Right ventricle myocardium superior (tissue), 1 donor: ENCODE measurements at places on chromosomes 4 and X. TPM values are rescaled to one million over a fixed set of nuclear protein-coding genes. Genes with fewer than 3 reads are reported as not detected.

GRCh38 chrX:72685018-72685417 is 29.1 kb downstream of the PHKA1 start:
- no peak for DNase-seq

DNA sequence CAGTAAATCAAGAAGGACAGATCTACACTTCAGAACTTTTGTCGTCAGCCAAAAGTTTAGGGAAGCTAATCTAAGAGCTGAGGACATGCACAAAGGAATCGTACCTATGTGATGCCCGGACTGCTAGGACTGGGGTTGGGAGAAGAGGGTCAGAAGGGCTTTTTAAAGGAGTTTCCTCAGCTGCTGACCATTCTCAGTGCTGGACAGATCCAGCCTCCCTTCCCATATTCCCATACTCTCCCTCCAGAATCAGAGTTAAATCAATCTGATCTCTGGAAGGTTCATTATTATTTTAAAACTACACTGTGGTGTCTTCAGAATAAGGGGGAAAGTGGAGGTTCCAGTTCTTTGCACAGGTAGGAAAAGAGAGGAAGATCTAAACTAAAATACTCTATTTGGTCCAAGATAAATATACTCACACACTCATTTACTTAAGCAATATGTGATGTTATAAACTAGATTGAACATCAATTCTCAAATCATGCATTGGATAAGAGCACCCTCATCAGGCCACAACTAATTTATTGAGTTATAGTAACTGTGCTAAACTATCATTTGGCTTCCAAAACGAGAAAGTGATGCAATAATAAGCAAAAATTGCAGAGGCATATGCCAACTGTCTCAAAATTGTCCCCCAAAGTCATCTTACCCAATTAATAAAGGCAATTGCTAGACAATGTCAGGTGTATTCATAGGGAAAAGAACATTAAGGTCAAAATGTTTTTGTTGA is 124.7 kb downstream of the HNRNPD start:
- no peak for DNase-seq

- DNase-seq = no peak
Measured at GRCh38 chr4:14918336-14918735, 83.9 kb upstream of the CPEB2 start.

- DNase-seq = no peak
Measured at GRCh38 chr4:154868414-154869194, 87.5 kb downstream of the RBM46 start.

Gene HTRA3
- 123 TPM for total RNA-seq

GRCh38 chr4:145218251-145218650 is 37.9 kb upstream of the OTUD4 start:
- DNase-seq = no peak

DNA sequence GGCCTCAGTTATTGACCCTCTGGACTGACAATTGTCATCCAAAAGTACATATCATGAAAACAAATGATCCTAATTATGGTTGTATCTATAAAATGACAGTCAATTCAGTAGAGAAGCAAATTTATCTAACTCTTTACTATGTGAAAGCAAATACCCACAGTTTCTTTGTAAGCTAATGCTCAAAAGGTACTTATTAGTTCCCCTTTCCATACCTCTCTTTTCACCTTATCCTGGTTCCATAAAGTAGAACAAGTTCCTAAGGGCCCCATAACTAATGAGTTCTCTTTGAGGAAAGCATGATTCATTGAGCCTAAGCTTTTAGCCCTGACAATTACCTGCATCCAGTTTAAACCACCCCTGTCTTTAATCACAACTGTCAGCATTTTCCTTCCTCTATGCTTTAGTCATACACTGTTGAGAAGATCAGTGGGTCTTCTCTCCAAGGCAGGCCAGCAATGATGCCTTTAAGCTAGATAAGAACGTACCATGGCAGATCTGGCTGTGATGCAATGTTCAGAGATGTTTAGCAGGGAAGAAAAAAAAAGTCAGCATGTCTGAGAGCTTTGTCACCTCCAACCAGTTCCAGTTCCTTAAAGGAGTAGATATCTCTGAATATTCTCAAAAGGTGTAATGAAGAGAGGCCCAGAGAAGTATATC is 179.7 kb upstream of the RASGEF1B start:
- DNase-seq = no peak
